HFFc6 (cell line): ENCODE measurements at places on chromosomes 12 and 14. TPM values are rescaled to one million over a fixed set of nuclear protein-coding genes. Genes with fewer than 3 reads are reported as not detected.
A peak's percentile ranks its signal among the peaks of the same experiment; 100 is the strongest.

- no peak for DNase-seq
Measured at GRCh38 chr12:122987086-122987951, 6.8 kb downstream of the ARL6IP4 start.

Gene LTBP2
- total RNA-seq = 118 to 163 TPM (median 122 TPM) in 3 replicates

Gene KCNC2
- total RNA-seq = not detected in 2 replicates

DNA sequence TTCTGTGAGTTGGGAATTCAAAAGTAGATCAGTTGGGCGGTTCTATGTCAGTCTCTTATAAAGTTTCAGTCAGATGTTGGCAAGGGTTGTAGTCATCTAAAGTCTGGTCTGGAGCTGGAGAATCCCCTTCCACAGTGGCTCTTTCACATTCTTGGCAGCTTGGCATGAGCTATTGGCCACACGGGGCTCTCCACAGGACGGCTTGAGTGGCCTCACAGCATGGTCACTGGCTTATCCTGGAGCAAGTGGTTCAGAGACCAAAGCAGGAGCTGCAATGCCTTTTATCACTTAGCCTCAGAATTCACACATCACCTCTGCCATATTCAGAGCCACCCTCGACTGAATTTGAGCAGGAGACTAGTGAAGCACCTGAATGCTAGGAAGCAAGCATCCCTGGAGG lies 7.1 kb upstream of the KICS2 start:
- no peak for DNase-seq

GRCh38 chr12:7045913-7046312 lies 14.6 kb upstream of the C1S start:
- DNase-seq = no peak

DNA sequence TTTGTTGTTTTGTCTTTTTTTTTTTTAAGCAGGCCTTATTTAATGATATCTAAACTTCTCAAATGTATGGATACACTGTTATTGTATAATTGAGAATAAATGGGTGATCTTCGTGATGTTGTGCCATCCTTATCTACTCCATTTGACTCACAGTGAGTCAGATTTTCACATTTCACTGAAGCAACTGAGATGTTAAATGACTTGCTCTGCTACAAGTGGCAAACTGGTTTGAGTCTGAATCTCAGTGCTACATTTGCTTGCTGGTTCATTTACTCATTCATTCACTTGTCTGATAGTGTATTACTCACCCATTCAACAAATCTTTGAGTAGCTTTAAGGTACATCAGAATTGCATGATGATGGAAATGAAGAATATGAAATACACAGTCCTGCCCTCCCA lies 2.6 kb downstream of the KIAA0586 start:
- peak; percentile 78 for DNase-seq

GRCh38 chr12:122021193-122021821 lies 377 bp upstream of the BCL7A start:
- no peak for DNase-seq

DNA sequence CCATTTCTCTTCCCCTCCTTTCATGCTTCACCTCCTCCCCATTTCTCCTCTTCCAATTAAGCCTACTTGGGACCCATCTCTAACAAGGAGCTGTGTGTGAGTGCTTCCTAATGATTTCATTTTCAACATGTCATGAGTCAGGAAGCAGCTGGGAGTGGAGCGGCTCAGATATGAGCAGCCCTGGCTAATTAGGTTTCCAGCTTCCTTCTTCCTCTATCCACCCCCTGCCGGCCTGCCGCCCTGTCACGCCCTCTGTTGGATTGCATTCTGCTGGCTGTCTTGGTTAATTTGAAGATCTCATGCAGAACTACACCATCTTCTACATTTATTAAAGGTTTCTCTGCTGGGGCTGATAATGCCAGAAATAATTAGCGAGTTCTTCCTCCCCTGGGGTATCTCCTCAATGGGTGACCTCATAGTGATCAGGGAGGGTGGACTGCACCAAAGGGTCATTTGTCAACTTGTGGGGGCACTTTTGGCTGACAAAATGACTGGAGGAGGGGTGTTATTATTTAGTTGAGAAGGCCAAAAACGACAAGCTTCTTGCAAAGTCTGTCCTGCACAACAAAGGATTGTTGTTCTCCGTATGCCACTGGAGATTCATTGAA lies 300.9 kb upstream of the SRRM4 start:
- no peak for DNase-seq

GRCh38 chr12:53603804-53604203 lies 22.4 kb downstream of the ATF7 start:
- no peak for DNase-seq

GRCh38 chr12:46908236-46908935 lies 82.6 kb upstream of the SLC38A4 start:
- DNase-seq = peak; percentile 52

- no peak for DNase-seq
Measured at GRCh38 chr12:55280991-55281390, 15.4 kb downstream of the OR6C6 start.

Gene AMDHD1
- not detected in 3 replicates for total RNA-seq
